NCI-H2081 (cell line): ENCODE measurements at places on chromosomes 3 and 15.

GRCh38 chr3:207973-208372, 11.4 kb downstream of the CHL1 start:
- no peak for DNase-seq

DNA sequence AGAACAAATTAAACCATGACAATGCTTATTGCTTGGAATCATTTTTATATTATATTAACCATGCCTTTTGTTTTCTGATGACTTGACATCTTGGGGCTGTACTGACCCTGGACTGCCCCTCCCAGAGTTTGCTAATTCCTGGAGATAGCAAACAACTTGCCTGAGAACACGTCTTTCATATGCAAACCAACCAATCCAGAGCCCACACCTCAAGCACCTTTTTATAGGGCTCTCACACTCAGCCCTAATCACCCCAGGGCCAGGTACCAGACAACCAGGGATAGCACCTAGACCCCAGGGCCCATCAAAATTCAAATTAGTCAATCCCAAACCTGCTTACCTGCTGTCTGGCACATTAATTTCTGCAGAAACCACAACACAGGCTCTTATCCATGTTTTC, 36.9 kb downstream of the MRPS11 start:
- DNase-seq: no peak

- no peak for DNase-seq
These were observed 69.2 kb downstream of the ISG20 start for GRCh38 chr15:88707771-88708654.

DNA sequence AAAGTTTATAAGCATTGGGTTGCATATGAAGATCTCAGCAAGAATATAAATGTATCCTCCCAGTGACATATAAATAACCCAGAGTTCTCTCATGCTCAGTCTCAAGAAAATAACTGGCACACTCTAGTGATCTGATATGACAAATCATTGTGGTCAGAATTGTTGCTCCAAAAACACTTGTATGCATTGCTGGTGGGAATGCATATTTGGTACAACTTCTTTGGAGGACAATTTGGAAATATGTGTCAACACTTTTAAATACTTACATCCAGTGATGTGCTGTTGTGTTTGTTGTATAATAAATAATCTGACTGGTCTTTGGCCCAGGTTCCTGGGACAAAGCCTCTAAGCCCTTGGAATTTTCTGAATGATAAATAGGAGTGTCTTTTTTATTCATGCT, 66.7 kb upstream of the STT3B start:
- no peak for DNase-seq

DNA sequence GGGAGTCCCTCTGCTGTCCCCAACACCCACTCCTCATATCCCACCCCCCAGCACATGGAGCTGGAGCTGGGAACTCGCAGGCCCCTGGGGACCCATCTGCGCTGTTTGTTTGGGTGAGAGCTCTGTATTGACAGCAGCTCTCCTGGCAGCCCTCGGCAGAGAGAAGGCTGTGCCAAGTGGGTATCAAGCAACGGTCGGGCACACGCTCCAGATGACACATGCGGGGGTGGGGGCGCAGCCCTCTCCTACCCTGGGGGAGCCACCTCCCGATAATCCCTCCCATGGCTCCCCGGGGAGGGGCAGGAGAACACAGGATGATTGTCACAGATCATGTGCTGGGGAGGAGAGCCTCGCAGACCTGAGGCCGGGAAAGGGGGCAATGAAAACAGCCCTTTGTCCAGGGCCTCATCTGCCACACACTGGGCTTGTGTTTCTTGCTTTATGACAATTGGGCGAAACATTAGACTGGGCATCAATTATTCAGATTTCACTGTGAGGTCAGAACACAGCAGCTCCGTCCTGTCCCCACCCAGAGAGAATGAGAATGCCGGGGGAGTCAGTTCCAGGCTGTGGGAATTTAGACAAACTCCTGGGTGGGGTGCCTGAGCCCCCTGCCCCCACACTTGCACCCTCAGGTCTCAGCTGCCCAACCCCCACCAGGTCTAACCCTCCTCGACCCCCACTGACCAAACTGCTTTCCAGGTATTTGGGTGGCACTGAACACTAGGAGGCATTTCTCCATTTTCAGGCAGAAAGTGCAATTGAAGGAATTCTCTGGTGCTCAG, 46.4 kb upstream of the KLF13 start:
- DNase-seq: peak; percentile 98

DNA sequence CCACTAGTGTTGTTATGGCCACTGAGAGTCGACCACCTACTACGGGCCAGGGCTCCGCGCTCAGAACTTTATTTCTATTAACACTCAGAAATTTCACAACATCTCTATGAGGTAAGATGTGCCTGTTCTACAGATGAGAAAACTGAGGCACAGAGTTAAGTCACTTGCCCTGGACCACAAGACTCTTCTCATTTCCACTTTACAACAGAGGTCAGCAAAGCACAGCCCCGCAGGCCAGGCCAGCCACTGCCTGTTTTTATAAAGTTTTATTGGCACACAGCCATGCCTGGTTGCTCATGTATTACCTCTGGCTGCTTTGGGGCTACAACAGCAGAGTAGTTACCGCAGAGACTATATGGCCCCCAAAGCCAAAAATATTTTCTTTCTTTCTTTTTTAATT, 503.6 kb downstream of the SHQ1 start:
- DNase-seq: no peak

DNA sequence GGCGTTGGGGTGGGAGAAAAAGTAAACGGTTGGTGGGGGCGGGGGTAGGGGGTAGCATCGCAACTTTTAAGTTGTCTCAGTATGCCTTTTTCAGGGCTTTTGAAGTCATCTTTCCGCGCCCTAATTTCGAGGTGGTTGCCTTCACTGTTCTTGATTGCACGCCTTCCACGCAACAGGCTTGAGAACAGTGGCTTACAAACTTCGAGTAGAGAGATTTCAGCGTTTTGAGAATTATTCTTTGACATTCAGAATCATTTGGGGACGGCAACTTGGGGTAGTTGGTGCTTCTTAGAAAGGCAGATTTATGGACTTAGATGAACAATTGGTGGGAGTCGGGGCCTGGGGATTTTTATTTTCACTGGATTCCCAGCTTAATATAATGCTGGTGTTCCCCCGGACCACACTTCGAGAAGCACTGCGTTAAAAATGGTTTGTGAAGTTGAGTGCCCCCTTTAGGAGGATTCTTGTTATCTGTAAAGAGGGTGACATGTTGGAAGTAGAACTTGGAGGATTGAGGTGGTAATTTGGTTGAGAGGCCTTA, 880 bp downstream of the PPP4R2 start:
- peak; percentile 46 for DNase-seq

DNA sequence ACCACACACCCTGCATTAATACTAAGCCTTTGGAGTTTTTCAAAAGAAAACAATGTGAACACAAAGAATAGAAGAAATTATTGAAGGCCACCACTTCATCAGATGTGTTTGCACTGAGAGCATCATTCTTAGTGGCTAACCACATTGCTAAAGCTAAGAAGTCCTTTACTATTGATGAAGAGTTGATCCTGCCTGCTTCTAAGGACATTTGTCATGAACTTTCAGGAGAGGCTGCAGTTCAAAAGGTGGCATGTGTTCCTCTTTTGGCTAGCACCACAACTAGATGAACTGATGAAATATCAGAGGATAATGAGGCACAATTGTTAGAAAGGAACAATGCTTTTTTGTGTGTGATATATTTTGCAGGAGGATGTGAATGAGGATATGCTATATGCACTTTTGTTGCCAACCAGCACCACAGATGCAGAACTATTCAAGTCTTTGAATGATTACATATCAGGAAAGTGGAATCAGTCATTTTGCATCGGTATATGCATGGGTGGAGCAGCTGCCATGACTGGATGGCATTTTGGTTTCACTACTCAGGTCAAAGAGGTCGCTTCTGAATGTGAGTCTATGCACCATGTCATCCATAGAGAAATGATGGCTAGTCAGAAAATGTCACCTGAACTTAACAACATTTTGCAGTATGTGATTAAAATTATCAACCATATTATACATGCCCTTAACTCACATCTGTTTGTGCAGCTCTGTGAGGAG, 2.5 kb upstream of the EID1 start:
- no peak for DNase-seq

DNA sequence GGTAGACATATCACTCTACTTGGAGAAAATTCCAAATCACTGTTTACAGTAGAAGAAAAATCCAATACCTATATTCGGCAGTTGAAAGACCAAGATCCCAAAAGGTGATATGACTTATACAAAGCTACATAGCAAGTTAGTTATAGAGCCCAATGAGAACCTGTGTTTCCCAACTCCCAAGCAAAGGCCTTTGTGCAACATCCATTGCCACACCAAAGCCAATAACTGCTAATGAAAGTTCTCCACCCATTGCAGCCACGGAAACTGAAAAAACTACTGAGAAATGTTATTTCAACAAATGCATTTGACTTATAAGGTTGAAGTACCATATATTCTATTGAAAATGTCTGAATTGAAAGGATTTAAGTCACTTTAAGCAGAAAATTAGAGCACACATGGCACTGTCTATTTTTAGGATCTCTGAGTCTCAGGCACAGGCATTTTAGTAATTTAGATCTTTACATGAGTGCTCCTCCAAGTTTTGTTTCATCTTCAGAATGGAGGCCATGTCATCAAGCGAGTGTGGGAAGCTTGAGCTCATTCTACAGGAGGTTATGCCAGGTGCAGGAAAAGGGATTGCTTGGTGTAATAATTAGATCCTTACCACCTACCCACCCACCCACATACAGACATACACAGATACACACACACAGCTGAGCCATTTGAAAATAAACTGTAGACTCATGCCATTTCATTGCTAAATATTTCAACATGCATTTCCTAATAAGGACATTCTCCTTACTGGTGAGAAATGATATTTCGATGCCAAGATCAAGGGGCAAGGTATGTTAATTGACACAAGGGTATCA, 19.7 kb upstream of the ANO10 start:
- no peak for DNase-seq

- DNase-seq: peak; percentile 35
These were observed 2.0 kb downstream of the MGLL start for GRCh38 chr3:127820221-127820825.

DNA sequence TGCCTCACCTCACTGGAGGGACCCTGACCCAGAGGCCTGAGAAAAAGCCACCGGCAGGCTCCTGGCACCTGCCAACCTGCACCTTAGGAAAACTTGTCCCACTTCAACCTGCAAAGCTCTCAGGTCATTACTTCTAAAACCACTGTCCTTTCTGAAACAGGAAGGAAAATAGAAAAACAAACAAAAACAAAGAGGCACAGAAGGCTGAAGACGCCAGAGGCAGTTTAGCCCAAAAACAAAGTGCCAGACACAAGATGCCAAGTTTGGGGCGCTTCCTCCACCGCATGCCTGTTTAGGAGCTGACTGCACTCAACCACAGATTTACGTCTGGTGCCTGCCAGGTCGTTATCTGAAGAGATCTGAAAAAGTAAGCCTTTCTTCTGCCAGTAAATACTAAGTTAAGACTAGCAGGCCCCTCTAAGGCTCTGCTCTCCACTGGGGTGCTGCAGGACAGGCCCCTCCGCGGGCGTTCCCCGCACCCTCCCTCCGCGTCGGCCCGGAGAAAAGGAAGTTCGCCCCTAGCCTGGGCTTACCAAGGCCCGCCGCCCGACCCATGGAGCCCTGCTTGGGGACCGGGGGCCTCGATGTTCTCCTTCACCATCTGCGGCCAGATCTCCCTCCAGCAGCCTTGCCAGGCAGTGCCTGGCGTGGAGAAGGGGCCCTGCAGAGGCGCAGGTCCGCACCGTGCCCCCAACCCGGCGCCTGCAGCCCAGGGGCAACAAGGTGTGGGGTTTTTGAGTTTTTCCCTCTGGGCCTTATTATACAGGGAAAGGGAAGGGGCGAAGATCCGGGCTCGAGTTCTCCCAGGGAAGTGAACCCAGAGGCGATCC, 1.3 kb downstream of the GOLGA8A start:
- DNase-seq: no peak

DNA sequence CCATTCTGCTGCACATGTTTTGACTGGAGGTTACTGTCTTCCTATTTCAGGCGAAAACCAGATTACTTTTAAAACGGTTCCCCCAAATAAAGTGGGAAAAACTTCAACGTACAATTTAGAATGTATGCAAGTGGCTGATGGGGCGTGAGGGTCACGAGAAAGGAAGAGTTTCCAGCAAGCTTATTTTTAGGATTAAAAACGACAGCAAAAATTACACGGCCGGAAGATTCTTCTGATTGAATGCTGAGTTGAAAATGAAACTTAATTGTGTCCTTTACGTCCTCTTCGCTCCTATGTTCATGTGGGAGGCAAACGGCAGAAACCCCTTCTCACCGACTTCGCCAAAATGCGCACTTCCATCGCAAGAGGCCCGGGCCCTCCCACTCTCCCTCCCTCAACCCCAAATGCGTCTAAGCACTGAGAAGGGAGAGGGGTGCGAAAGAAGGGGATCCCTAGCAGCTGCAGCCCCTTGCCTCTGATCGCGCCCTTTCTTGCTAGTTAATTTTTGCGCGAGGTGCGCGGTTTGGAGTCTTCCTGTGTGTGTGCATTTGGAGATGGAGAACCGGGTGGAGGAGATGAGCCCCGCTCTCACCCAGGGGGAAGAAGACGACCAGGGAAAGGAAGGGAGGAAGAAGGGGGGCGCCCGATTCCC, 656 bp downstream of the CD47 start:
- no peak for DNase-seq

DNA sequence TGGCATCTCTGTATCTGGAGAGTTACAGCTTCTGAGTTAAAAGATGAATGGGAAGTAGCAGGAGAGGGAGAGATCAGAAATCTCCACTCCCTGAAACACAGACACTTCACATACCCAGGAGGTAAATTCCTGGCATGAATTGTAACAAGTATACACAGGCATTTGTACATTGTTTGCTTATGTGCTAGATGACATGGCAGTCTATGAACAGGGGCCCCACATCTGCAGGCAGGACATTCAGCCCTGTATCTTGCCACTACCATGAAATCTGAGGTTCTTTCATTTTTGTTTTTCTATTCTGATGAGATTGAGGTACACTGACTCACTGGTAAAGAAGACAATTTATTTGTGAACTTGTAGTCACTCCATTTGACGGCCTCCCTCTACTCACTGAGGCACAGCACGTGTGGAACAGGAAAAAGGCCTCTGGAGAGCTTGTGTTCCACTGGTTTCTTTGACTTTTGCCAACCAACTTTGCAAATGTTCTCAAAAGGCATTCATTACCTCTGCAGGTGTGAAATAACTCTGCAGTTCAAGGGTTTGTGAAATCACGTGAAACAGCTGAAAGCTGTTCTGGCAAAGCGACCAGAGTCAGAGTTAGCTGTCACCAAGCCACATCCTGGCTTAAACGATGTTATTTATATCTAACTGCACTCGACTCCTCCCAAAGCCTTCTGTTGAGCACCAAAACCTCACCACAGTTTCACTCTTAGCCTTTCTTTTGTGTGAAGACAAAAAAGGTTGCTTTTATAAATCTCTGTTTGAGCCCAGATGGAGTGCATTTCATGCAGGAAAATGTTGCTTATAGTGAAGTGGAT, 401.3 kb upstream of the CFAP20DC start:
- no peak for DNase-seq

GRCh38 chr15:99014803-99015697, 7.5 kb upstream of the PGPEP1L start:
- DNase-seq: peak; percentile 40

- DNase-seq: no peak
These were observed 56.7 kb upstream of the MCF2L2 start for GRCh38 chr3:183485093-183485492.

GRCh38 chr3:172094621-172095557, 55.5 kb downstream of the FNDC3B start:
- DNase-seq: no peak

GRCh38 chr15:53536479-53537120, 222.9 kb downstream of the WDR72 start:
- no peak for DNase-seq
